Amygdala (tissue), 56 donors: ENCODE measurements at places on chromosomes 3 and 15.

- no peak for DNase-seq
Measured at GRCh38 chr3:117868766-117869165, 1159.2 kb downstream of the TUSC7 start.

DNA sequence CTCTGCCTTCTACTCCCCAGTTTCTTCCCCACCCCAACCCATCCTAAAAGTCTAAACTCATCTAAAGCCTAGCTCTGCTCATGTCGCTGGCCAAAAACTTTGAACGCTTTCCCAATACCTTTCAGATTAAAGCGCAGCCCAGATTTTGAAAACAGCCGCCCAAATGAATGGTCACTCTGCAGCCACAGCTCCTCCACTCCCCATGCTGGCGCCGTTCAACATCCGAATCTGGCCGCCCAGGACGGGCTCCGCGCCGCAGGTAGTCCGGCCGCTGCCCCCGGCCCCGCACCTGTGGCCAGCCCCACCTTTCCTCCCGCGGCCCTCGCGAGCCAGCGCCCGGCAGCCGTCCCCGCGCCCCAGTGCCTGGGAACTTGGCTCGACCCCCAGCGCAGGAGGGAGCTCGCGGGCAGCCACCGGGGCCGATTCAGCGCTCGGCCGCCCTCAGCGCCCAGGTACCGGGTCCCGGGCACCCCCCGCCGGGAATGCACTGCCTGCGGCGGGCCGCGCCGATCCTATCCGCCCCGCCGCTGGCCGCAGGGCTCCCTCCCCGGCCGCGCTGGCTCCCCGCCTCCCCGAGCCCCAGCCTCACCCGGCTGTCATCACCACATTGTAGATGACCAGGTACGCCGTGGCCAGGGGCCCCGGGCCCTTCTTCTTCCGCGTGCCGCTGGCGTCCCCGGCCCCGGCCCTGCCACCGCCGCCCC is 417 bp downstream of the HACD2 start:
- no peak for DNase-seq

GRCh38 chr3:39255503-39256325 is 24.1 kb downstream of the CX3CR1 start:
- no peak for DNase-seq

GRCh38 chr3:7328339-7328738 is 467.4 kb downstream of the GRM7 start:
- DNase-seq: no peak

DNA sequence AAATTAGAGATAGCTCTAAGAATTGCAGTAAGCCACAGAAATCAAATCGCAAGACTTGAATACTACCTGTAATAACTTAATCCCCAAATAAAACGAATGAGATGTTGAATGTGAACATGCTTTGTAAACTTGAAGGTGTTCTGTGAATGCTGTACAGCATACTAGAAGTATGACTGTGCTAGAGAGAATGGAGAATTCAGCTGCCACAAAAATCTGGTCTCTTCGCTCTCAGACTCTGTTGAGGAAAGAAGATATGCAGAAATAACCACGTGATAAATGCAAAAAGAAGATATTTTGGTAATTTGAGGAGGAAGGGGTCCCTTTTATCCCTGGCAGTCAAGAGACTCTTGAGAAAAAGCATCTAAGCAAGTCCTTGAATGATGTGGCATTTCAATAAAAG is 37.3 kb downstream of the ZBTB38 start:
- DNase-seq: no peak

- DNase-seq: no peak
Measured at GRCh38 chr3:10017636-10018292, 8.5 kb upstream of the FANCD2 start.
